SW 1271 (cell line): ENCODE measurements at places on chromosomes 5 and 9.

- DNase-seq: no peak
These were observed 171.0 kb downstream of the ARRDC3 start for GRCh38 chr5:91211997-91212713.

- DNase-seq: no peak
These were observed 33.7 kb upstream of the ADRB2 start for GRCh38 chr5:148792744-148793143.

GRCh38 chr9:34623374-34624235 lies 3.3 kb upstream of the DCTN3 start:
- no peak for DNase-seq

DNA sequence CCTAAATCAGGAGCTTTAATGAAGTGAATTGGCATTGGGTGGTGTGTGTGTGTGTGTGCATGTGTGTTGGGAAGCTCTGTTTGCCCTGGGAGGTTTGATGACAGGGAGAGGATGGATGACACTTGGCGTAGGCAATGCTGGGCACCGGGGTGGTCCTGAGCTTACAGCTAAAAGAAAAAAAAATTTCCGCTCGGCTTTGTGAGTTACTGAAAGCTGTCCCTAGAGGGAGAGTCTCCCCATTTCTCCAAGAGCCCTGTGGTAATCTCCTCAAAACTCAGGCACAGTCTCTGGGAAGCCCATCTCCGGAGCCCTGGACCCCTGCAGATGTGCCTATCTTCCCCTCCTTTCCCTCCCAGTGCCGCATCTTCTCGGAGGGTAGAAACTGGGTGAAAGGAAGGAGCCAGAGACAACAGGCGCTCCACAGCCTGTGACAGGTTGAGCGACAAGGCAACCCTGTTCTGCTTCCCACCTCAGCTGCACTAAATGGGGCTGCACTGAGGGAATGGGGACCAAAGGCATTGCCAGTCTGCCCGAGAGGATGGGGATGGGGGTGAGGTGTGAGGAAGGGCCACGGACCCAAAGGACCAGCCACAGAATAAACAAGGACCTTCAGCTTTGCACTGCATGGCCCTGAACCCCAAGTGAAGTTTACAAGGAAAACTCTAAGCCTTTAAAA lies 35.8 kb upstream of the TIFAB start:
- no peak for DNase-seq

- DNase-seq: no peak
These were observed 766.1 kb upstream of the CHD1 start for GRCh38 chr5:99694884-99695283.
